ENCODE measurements at places on chromosomes 7 and 10.

- no peak for DNase-seq
Measured at GRCh38 chr10:11881477-11882417, 58.6 kb downstream of the PROSER2 start.

DNA sequence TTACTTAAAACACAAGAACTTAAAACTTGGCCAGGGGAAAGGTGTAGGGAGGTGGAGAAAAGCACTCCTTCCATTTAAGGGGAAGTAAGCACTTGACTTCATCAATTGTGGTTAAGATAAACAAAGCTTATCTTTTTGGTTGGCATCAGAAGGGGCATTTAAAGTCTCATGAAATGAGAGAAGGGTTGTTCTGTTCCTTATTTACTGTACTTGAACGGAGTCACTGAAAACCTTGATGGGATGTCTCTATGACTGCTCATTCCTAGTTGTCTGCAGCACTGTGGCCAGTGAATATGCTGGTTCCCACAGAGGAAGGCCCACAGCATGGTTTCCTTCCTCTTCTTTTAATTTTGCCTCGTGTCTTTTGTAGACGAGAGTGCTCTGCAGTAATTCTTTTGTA lies 229.3 kb downstream of the AUTS2 start:
- no peak for DNase-seq

GRCh38 chr7:159020987-159021386 lies 123.7 kb downstream of the VIPR2 start:
- no peak for DNase-seq

DNA sequence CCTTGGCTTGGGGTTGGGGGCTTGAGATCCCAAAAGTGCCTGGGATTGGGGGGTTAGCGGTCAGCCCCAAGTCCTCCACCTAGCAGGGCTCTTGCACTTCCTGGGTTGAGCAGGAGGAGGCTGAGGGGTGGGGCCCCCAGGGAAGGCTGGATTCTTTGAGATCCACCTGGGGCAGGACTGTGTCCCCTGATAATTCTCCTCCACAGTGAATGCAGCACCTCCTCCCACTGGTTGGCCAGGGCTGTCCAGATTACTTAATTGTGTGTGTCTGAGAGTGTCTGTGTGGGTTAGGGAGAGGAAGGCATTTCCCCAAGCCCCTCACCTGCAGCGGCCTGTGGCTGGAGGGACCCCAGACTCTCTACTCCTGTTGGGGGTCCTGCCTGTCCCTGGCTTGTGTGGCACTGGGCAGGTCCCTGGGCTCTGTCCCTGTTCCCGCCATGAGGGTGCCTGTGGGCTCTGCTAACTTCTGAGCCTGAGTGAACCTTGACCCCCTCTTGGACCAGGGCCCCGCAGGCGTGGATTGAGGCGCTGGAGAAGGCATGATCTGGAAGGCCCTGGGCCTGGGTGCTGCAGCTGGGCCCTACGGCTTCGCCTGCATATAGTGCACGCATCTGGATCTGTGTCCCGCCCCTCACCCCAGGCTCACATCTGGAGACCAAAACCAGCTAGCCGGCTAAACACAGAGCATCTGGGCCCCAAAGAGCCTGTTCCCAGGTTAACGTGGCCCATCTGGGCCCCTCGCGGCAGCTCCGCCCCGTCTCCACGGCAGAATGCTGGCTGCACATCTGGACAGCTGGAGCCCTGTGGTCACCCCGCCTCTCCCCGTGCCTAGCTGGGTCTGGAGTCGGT lies 10.4 kb downstream of the TMEM270 start:
- no peak for DNase-seq

GRCh38 chr10:2968401-2969058 lies 98.8 kb upstream of the PFKP start:
- no peak for DNase-seq

DNA sequence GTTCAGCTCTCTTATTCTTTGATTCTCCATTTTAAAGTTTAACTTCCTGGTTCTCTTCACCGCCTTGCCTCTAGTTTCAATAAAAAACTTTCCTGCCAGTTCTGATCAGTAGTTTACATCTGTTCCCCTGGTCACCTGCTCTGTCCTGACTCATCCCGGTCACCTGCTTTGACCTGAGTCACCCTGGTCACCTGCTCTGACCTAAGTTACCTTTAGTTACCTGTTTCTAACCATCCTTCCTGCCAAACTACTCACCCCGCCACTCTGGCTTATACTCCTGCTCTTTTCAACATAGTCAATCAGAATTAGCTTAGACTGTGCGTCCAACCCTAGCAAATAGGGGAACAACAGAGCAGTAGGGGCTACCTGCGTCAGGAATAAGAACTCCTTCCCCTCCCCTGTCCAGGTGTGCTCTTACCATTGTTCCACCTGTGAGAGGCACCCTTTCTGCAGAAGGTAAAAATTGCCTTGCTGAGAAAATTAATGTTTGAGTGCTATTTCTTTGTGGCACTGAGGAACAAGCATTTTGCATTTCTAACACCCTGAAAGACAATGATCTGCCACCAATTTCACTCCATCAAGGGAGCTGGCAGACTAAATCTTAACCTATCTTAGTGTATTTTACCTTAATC lies 263.6 kb downstream of the DOCK4 start:
- DNase-seq: no peak

DNA sequence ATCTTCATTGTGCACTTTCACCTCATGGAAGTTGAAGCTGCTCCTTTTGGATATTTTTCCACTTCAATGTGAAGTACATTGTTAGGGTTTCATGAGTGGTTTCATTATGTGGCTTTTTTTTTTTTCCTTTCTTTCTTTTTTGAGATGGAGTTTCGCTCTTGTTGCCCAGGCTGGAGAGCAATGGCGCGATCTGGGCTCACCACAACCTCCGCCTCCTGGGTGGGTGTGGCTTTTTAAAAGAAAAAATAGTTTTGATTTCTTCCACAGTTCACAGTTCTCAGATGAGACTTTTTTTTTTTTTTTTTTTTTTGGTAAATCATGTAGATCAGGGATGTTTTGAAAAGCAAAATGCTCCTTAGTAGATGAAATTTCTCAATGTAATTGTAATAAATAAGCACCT lies 652.3 kb upstream of the ANKRD30A start:
- DNase-seq: no peak

DNA sequence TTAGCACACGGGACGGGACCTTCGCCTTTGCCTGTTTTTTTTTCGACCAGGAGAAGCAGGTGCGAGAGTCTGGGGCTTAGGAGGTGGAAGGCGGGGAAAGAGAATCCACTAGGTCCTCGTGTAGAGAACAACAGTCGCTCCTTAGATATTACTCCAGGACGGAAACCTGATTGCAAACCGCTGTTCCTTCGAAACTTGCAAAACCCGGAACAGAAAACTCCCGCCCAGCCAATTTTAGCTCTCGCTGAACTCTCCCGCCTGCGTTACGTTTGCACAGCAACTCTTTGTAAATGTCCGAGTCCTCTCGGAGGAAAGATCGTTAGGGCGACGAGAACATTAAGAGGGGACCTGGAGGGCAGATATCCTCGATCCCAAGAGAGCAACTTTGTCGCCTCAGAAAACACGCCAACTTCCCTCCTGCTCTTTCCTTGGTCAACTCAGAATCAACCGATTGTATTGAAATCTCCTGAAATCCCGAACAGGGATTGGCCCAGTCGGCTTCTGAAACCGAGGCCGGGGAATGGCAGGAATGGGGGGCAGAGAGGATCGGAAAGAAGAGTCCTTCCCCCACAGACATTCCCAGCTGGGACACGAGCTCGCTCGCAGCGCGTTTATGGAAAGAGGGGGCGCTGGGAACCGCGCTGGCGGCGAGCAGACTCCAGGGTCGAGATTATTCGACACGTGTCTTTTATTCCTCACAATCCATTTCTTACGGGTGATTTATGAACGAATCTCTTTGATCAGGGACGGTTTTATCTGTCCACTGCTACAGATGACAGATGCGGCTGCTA lies 9.9 kb downstream of the TWIST1 start:
- DNase-seq: no peak

DNA sequence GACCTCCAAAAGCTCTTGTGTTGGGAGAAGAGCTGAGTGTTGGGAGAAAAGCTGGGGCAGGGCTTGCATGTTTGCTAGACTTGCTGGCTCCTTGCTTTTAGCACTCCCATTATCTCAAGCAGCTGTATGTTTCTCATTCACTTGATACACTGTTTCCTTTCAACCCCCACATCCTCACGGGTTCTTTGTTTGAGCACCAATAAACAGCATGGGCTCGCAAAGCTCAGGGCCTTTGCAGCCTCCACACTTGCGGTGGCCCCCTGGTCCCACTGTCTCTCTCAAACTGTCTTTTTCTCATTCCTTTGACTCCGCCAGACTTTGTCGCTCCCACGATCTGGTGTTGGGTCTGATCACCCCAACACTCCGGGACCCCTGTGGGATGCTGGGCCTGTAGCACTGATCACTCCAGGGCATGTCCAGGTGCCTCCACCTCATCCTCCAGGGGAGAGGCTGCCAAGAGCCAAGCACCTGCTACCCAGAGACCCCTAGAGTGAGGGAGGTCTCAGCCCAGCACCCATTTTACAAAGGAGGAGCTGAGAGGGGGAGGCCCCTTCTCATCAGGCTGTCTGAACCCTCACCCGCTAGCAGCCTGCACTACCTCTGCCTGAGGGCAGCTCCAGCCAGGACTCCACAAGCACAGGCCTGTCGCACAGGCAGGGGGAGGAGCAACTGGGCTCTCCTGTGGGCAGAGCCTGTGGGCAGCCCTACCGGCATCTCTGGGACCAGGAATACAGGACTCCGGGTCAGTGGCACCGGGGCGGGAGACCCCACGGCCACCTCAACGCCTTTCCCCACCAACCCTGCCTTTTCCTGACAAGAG lies 49.1 kb upstream of the MSMB start:
- no peak for DNase-seq

DNA sequence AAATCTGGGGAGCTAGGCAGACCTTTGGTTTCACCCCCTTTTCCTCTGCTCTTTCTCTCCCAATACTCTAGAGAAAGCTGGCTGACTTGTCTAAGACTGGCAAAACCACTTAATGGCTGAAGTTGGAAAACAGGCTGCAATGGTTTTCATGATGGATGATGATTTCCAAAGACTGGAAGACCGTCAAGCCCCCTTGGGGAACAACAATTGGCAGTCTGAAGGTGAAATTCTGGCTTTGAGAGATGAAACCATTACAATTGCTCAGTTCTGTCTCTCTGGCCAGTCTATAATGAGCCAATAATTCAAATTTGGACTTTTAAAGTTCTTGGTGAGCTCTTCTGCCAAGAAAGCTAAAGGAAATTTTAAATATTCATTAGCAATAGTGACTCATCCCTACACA lies 680.5 kb downstream of the PARD3 start:
- no peak for DNase-seq

GRCh38 chr10:109374215-109374614 lies 549.1 kb downstream of the XPNPEP1 start:
- DNase-seq: no peak

GRCh38 chr7:19698331-19698730 lies 10.5 kb downstream of the POLR1F start:
- no peak for DNase-seq

DNA sequence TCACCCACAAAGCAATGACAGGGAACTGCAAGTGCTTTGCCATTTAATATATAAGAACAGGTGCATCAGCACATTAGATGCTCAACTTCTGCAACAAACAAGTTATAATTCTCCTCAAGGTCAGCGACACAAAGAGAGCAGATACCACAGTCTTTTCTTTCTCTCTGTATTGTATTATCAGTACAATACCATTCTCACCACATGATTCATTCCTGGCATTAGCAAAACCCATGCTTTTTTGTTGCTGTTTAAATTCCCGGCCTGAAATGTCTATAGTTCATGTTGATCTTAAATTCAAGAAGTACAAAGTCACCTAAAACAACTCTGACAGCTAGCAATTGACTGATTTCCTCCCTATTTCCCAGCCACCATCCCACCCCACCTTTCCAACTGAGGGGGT lies 111.8 kb upstream of the FEZF1 start:
- DNase-seq: no peak

- DNase-seq: no peak
Measured at GRCh38 chr7:142835487-142835886, 19.4 kb upstream of the EPHB6 start.

DNA sequence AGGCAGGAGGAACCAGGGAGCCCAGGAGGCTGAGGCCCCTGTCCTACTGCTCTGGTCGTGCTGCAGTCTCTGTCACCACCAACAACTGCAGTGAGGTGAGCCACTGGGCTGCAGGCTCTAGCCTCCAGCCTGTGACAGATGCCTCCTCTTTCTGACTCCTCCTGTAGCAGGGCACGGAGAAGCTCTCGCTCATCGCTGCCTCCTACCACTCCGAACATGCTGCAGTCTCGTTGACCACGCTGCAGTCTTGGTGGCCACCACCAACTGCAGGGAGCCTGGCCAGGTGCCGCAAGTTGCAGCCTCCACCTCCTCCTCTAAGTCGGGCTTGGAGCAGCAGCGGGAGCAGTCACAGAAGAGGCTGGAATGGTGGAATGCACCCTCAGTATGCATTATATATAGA lies 22.1 kb upstream of the VOPP1 start:
- DNase-seq: no peak

- DNase-seq: no peak
Measured at GRCh38 chr7:55043691-55044370, 25.0 kb downstream of the EGFR start.

GRCh38 chr10:117964536-117964935 lies 82.2 kb downstream of the RAB11FIP2 start:
- no peak for DNase-seq

DNA sequence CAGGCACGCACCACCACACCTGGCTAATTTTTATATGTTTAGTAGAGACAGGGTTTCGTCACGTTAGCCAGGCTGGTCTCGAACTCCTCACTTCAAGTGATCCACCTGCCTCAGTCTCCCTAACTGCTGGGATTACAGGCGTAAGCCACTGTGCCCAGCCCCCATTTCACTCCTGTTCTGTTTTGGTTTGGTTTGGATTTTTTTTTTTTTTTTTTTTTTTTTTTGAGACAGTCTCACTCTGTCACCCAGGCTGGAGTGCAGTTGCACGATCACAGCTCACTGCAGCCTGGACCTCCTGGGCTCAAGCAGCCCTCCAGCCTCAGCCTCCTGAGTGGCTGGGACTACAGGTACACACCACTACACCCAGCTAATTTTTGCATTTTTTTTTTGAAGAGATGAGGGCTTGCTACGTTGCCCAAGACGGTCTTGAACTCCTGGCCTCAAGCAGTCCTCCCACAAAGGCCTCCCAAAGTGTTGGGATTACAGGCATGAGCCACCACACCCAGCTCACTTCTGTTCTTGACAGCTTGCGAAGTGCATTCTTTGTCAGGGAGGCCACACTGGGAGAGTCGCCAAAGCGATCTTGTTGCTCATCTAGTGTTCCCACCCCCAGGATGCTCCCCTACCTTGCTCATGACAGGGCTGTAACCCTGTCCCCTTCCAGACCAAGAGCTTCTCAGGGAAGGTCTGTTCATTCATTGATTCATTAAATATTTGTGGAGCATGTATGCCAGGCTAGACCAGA lies 229.1 kb downstream of the CUX1 start:
- DNase-seq: no peak

GRCh38 chr7:12703881-12704280 lies 16.4 kb downstream of the ARL4A start:
- DNase-seq: no peak
